Right lung (tissue), 10 donors: ENCODE measurements at places on chromosomes 3 and 15.

DNA sequence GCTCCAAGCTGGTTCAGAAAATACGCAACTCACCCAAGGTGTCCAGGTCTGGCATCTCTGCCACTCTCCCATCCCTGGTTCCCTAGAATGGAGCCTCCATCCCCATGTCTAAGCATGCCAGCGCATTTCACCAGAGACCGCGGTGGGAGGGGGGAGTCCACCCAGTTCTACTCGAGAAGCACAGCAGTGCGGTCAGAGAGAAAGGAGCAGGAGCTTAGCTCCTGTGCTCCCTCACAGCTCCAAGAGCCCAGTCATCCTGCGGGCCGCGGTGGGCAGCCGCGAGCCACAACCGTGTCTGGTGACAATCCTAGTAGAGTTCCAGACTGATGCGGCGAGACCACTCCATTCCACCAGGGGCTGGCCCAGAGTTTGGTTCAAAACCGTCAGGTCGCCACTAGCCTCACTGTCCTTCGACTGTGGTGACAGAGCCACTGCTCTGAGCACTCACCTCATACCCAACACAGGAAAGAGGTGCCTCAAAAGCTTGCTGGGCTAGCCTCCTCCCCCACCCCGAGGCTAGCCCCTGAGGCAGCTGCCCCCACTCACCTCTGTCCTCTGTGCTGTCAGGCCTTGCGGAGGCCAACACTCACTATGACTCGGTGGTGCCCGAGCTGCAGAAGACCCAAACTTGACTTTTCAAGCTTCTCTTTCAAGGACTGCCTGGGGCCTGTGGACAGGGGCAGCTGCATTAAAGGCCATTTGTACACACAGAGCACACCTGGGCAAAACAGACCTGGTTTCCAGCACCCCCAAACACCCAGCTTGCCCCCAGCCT, 185.4 kb downstream of the XXYLT1 start:
- DNase-seq: no peak

DNA sequence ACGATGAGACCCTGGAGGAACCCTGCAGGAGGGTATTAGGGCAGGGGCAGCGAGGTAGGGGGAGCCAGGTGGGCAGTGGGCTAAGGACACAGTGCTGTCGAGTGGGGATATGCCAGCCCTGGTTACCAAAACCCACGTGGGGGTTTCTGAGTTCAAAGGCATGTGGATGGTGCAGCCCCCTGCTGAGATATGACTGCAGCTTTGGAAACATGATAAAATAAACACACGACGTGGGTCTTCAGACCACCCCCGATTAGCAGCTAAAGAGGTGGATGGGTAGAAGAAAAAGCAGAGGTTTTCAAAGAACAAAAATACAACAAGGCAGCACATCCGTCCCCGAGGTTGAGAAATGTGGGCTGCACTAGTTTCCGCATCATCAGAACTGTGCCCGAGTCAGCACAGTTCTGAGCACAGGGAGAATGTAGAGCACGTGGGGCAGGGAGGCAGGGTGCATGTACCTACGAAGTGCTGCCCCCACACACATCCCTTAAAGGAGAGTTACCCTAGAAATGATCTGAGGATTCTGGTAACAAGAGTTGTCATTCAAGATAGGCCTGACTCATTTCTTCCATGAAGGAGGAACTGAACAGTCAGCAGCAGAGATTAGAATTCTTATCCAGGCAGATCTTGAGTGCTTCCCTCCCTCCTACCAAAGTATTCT, 121.3 kb downstream of the RPLP1 start:
- DNase-seq: no peak

DNA sequence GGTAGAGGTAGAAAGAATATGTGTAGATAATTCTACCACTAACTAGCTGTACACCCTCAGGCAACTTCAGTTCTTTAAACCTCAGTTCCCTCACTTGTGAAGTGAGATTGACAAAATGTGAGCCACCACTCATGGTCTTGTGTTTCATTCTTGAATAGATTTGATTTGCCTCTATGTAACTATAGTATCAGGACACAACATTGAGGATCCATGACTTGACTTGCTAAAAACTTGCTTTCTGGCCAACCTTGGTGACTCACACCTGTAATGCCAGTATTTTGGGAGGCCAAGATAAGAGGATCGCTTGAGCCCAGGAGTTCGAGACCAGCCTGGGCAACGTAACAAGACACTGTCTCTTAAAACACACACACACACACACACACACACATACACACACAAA, 115.8 kb upstream of the FLNB start:
- no peak for DNase-seq

GRCh38 chr15:61063875-61064320, 165.2 kb downstream of the RORA start:
- DNase-seq: no peak

GRCh38 chr3:126322181-126322967, 34.8 kb downstream of the KLF15 start:
- no peak for DNase-seq

DNA sequence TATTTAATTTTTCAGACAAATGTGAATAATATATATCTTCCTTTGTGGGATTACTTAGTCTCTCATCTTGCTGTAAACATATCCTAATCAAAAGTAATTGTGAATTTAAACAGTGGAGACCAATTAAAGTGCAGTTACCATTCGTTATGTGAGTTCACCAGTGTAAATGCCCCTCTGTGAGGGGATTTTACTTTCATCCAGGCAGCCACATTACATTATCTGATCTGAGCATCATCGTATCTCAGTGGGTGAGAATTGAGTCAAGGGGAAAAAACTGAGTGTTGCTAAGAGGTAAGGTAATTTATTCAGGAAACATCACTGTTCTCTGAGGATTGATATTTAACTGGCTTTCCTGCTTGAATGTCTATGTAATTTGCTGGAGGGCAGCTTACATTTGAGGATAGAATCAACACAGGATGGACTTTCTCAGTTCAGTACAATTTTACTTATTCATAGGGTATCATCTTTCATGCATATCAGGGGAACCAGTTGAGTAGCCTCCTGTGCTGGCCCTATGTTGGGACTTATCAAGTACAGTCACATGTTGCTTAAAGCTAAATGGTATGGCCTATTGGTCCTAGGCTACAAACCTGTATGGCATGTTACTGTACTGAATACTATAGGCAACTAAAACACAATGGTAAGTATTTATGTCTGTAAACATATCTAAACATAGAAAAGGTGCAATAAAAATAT, 219.7 kb downstream of the CD47 start:
- no peak for DNase-seq

DNA sequence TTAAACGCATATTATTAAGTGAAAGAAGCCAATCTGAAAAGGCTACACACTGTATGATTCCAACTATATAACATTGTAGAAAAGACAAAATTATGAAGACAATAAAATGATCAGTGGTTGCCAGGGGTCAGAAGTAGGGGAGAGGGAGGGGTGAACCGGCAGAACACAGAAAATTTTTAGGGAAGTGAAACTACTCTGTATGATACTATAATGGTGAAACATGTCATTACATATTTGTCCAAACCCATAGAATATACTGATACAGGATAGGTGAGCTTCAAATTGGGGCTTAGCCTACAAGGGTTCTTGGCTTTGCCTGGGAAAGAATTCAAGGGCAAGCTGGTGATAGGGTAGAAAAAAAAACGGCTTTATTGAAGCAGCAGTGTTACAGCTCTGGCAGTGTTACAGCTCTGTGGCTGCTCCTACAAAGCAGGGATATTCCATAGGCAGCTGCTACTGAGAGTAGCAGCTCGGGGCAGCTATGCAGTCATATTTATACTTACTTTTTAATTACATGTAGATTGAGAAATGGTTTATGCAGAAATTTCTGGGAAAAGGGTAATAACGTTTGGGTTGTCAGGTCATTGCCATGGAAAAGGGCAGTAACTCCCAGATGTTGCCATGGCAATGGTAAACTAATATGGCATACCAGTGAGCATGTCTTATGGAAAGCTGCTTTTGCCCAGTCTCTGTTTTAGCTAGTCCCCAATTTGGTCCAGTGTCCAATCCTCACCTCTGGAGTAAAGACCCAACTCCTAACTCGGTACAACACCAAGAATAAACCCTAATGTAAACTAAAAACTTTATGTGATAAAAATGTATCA, 125.1 kb upstream of the SLC25A36 start:
- DNase-seq: no peak

DNA sequence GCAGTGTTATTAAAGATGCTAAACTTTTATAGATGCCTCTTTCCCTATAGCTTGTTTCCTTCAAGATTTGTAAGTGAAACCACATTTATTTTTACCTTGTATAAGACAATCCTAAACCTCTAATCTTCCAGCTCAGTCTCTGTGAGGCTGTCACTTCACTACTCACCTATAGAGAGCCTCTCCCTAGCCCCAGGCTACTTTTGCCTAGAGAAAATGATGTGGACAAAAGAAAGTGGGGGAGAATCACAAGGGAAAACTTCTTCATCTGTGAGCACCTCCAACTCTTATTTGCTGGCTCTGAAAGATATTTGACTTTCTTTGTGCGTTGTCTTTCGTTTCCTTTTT, 74.9 kb upstream of the SCN5A start:
- no peak for DNase-seq

DNA sequence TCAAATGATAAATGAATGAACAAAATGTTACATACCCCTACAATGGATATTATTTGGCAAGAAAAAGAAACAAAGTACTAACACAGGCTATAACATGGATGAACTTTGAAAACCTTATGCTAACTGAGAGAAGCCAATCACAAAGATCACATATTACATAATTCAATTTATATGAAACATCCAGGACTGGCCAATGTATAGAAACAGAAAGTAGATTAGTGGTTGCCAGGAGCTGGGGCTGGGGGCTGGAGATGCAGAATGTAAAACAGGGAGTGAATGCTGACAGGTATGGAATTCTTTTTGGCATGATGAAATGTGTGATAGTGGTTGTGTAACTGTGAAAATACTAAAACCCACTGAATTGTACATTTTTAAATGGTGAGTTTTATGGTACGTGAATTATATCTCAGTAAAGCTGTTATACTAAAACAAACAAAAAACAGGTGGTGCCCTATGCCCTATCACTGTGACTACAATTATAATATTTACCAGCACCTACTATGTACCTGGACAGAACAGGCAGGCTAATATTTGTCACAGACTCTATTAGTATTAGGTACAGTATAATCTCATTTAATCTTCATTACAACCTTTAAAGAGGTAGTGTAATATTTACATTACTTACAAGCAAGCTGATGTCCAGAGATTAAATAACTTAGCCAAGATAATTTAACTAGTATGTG, 90.0 kb downstream of the ETFA start:
- no peak for DNase-seq

- peak; percentile 48 for DNase-seq
Observed at GRCh38 chr15:51982013-51982769, 10.6 kb upstream of the LEO1 start.

GRCh38 chr3:100008081-100008698, 106.1 kb downstream of the FILIP1L start:
- DNase-seq: no peak

DNA sequence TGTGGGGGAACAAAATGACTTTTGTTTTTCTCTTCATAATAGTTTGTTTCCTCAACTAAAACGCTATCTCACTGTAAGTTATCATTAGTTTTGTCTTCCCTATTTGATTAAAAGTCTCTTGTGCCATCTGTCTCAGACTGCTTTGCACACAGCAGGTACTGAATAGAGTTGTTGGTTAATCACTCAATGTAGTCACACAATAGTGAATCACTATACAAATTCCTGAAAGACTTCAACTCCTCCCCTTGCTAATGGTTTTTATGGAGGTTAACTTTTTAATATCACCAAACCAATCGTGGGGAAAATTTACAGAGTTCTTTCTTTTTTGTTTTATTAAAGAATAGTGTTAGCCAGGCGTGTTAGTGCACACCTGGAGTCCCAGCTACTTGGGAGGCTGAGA, 2.6 kb upstream of the NGLY1 start:
- DNase-seq: no peak

DNA sequence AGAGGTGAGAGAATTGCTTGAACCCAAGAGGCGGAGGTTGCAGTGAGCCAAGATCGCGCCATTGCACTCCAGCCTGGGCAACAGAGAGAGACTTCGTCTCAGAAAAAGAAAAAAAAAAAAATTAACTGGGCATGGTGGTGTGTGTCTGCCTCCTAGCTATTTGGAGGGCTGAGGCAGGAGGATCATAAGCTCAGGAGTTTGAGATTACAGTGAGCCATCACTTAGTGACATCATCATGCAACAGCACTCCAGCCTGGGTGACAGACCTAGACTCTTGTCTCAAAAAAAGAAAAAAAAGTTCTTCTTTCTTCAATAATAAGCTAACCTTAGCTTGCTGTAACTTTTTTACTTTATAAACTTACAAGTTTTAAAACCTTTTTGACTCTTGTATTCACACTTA, 99.8 kb downstream of the SLMAP start:
- no peak for DNase-seq

DNA sequence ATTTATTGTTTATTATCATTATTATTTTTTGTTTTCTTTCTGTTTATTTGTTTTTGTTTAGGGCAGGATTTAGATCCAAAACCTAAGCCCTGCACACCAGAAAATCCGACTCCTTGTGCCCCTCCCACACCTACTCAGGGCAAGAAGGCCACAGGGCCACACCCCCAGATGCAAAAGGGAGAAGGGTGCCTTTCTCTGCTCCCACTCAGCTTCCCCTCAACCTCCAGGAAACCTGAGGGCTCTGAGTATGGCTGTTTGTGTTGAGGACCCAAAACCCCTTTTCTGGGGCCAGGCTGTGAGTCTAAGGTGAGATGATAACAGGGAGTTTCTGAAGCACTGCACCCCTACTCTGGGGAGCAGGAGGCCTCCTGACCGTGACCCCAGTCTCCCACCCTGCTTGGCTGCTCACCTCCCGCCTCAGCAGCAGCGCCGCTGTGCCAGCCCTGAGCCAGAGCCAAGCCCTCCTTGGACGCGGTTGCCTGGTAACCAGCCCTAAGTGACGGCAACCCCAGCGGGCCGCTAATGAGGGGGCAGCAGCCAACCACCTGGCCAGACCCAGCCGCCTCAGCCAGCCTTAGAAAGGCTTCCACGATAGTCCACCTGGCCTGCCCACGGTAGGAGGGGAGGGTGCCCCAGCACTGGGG, 6.4 kb upstream of the C15orf39 start:
- peak; percentile 61 for DNase-seq

- no peak for DNase-seq
Observed at GRCh38 chr3:196642434-196642833, 2.9 kb downstream of the NRROS start.

GRCh38 chr3:171948674-171949073, 90.7 kb upstream of the FNDC3B start:
- no peak for DNase-seq

DNA sequence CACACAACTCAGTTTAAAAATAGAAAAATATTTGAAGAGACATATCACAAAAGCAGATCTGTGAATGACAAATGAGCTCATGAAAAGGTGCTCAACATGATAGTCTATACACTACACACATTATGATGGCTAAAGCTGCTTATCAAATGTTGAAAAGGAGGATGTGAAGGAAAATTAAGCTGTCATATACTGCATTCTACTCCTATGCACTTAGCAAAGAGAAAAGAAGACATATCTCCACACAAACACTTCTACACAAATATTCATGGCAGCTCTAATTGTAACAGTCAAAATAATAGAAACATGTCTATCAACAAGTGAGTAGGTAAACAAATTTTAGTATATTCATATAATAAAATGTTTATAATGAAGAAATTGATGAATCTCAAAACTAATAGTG, 540.5 kb downstream of the PLOD2 start:
- no peak for DNase-seq
